Thoracic aorta (tissue), 2 donors: ENCODE measurements at places on chromosomes 13 and 19. TPM values are rescaled to one million over a fixed set of nuclear protein-coding genes. Genes with fewer than 3 reads are reported as not detected.
A peak's percentile ranks its signal among the peaks of the same experiment; 100 is the strongest.

Gene GJB6
- total RNA-seq: not detected

DNA sequence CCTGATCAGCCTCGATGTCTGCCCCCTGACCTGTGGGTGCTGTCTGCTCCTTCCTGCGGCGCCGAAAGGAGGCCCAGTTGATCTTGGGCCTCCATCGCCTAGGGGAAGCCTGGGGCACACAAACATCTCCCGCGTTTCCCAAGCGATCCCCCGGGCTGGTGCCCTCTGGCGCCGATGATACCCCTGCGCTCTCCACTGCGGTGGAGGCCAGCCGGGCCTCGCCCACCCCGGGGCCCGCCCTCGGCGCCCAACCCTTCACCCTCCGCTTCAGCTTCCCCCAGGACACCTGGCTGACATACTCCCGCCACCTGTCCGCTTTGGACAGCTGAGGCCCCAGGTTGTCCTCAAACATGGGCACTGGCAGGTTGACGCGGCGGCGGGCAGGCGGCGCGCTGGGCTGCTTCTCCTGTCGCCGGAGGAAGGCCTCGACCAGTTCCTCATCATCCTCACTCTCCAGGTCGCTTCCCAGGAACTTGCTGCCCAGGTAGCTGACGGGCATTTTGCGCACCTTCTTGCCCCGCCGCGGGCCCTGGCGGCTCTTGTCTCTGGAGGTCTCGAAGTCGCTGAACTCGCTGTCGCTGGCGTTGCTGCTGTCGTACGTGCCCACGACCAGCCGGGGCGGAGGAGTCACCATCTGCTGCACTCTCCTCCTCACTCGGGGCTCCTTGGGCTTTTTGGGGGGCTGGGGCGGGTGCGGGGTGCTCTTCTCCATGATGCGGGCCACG, 1.3 kb downstream of the CCDC8 start:
- peak overlapping the region; percentile 78 for H3K4me3 ChIP-seq
- no peaks in the 10 kb centered on the region for H3K27me3 ChIP-seq
- H3K4me1 ChIP-seq: peaks cover 61% of the 10 kb centered on the region
- H3K36me3 ChIP-seq: no peaks in the 10 kb centered on the region
- DNase-seq: no peak

GRCh38 chr13:28819735-28820098, 422 bp upstream of the MTUS2 start:
- peak overlapping the region; percentile 47 for H3K27ac ChIP-seq
- H3K27me3 ChIP-seq: no peaks in the 10 kb centered on the region
- no peak for DNase-seq
- H3K4me3 ChIP-seq: peak overlapping the region; percentile 94
- H3K36me3 ChIP-seq: no peaks in the 10 kb centered on the region
- H3K4me1 ChIP-seq: peaks cover 7% of the 10 kb centered on the region

- H3K36me3 ChIP-seq: no peaks in the 10 kb centered on the region
- no peaks in the 10 kb centered on the region for H3K4me1 ChIP-seq
- H3K4me3 ChIP-seq: no peak overlapping the region
- H3K27ac ChIP-seq: no peak overlapping the region
Observed at GRCh38 chr13:99266827-99267226, 8.6 kb upstream of the GPR18 start.

Gene RFXAP
- total RNA-seq: 2.2 TPM

Gene ATP4B
- total RNA-seq: not detected

Gene DPY19L3
- 32.9 TPM for total RNA-seq

Gene ITGBL1
- 179 TPM for total RNA-seq
